ENCODE measurements at places on chromosomes 4 and X.

- no peak for DNase-seq
Observed at GRCh38 chr4:72568959-72569718, at the start of gene ADAMTS3. ADAMTS3 (minus strand) TSS chr4:72569221; CDS start chr4:72568762, 459 bp downstream.

DNA sequence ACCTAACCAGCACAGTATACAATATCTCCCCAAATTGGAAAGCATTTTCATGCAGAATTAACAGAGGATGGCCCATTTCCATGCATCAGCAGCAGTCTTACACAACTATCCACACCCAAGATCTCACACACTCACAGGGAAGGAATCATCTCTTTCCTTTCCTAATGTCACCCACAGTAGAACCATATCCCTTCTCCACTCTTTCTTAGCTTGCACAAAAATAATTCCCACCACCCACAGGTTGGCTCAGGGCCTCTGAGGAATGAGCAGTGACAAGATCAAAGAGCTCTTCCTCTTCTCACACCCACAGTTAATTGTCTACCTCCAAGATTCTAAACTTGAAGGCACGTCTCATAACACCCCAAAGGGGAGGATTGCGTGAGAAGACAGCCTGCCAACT, 217.7 kb upstream of the VEGFC start:
- no peak for DNase-seq

GRCh38 chr4:89582756-89583505, 254.0 kb downstream of the SNCA start:
- DNase-seq: no peak

GRCh38 chr4:13427599-13428325, 56.4 kb downstream of the RAB28 start:
- DNase-seq: no peak

DNA sequence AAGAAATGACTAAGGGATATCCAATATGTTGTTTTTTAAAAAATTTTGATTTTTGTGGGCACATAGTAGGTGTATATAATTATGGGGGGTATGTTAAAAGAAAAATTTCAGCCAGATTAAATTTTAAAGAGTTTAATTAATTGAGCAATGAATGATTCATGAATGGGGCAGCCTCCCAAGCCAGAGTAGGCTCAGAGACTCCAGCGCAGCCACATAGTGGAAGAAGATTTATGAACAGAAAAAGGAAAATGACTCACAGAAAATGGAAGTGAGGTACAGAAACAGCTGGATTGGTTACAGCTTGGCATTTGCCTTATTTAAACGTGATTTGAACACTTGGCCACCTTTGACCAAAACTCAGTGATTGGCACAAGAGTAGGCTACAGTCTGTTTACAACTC, 91.7 kb downstream of the SPATA18 start:
- DNase-seq: no peak

DNA sequence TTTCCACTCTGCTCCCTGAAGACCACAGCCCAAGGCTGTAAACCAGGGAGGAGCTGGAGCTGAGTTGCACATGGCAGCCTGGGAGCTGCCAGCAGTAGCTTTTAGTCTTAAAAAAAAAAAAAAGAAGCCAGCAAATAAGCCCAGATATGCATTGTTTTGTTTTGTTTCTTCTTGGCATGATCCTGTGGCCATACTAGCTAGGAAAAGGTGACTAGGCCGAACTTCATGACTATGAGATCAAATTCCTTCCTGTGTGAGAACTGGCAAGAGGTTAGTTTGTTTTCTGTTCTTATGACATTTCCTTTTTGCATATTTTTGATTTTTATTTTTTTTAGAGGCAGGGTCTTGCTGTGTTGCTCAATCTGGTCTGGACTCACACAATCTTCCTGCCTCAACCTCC, 323.3 kb downstream of the DCTD start:
- DNase-seq: no peak

GRCh38 chr4:113556382-113557134, 205.0 kb downstream of the CAMK2D start:
- DNase-seq: no peak

- DNase-seq: no peak
Observed at GRCh38 chr4:32477518-32477917, 1757.3 kb downstream of the PCDH7 start.

DNA sequence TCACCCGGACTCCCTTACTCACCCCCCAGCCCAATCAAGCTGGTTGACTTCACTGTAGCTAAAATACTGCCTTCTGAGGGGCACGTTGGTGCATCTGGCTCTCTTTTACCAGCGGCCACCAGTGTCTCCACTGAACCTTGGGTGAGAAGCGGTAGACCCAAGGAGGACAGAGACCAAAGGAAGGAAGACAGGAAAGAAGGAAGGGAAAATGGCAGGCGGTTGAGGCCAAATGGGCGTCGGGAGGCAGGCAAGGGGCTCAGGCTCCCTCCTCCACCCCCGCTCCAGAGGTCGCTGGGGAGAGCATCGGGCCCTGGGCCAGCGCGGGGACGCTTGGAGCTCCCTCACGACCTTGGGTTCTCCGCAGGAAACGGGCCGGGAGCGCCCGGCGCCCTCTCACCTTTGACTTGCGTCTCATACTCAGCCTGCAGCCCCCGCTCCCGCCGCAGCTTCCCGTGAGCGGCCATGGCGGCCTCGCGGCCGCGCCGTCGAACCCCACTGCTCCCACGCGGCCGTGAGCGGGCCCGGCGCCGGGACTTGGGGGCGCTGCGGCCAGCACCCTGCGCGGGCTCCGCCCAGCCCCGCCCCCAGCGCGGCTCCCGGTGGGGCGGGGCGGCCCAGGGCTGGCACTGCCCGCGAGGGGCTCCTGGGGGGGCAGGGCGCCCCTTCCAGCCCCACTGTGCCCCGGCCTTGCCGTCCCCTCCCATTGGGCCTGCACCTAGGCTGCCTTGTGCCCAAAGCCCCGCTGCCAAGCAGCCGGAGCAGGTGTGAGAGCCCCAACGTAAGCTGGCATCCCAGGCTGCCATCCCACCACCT, at the start of gene ARHGAP4:
Gene ARHGAP4, minus strand, starts transcription at position 526 of the 813 bp plus-strand sequence. Its CDS starts 62 bp downstream, at position 464.
- DNase-seq: peak; percentile 20

GRCh38 chr4:77710684-77711083, 105.1 kb downstream of the CXCL13 start:
- no peak for DNase-seq

DNA sequence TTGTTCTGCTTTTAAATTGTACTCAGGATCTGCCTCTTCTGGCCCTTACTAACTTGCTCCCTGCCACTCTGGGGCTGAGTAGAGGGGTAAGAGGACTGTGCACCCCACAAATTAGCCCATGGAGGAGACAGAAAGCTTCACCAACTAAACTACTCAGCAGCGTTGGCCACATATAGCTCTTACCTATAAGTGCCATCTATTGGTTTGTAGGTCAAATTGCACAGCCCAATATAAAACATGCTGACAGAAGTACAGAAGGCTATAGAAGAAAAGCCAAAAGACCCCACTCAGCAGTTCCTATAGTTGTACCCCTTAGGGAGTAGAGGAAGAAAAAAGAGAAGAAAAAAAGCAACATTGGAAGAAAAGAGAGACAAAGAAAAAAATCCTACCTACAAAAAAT, 341.2 kb upstream of the FMR1 start:
- no peak for DNase-seq

DNA sequence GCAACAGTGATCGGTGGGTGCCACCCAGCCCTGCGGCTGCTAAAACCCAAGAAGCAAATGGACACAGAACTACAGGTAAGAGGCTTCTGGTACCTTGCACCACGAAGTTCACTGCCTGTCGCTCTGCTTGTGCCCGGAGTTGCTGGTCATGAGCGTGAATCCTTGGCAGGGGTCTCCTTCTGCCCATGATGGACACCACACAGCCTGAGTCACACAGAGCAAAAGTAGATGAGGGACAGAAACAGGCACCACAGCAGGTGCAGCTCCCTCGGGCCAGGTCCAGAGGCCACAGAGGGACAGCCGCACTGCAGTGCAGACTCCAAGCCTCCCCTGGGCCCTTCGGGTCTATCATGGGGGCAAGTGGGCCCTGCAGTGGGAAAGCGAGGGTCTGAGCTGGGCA, 22.4 kb downstream of the NAT8L start:
- no peak for DNase-seq

DNA sequence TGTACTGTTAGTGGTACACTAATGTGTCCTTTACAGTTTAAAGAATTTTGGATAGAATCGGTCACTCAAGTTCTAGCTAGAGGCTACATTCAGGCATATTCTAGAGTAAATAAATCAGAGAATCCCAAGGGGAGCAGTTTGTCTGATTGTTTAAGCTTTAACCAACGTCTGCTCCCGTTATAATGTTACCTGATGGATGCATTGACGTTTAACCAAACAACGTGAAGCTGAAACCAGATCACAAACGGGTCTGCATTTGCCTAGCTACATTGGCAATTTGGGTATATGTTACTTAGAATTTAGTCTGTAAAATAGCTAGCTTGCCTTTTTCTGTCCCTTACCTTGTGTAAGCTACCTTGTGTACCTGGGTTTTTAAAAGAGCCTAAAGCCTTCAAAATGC, 1.6 kb downstream of the PI4K2B start:
- DNase-seq: no peak

DNA sequence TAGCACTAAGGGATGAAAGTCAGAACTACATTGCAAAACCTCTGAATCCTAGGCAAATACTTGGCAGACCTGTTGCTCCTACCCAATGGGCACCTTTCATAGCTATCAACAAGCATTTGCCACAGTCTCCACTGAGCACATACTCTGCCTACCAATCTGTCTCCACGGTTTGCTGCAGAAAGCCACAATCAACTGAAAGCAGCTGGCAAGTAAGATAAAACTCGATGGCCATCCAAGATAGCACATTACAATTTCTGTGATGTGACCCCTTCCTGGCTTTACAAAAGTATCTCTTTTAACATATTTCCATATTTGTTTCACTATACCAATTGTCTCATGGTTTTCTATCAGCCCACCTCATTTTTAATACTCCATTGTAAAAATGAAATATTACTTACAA, 1060.5 kb upstream of the INTU start:
- no peak for DNase-seq

DNA sequence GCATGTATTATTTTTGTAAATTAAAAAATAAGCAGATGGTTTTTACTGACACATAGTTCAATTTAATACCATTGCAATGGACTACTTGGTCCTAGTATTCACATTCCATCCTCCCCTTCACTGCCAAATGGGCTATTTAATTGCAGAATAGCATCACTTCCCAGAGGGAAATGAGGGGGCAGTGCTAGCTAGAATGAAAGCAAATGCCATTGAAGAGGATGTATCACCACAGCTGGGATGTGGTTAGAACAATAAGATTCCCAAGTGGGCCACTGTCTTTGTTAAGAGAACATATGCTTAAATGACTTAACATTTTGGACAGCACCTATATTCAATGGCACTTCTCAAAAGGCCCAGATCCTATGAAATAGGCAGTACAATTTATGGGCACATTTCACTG, 224.7 kb downstream of the RBMX2 start:
- no peak for DNase-seq

GRCh38 chr4:78863254-78863869, 75.9 kb downstream of the PAQR3 start:
- no peak for DNase-seq

DNA sequence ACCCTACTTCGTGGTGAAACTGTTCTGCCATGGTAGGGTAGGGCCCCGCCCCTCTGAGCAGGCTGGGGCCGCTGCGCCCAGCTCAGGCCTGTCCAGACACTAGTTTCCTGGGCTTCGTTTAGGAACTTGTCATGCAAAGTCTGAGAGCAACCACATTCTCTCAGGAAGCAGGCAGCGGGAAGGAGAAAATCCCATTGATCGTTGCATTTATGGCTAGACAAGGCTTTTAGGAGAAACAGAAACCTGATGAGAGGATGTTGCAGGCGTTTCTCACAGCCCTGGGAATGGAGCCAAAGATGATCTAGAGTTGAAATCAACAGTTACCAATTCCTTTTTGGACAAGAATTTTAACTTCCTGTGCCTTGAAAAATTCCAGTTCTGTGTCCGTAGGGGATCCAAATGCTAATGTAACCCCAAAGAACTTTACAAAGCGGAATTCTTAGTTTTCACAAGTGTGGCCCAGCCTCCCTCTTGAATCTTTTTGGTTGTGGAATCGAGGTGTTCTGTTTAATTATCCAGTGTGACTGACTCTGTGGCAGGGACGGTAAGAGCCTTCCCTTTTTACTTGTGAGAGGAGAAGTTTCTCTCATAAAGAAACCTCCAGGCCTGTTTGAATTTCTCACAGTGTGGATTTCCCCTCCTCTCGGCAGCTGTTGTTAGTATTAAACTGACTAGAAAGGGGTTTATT, 4.5 kb upstream of the CXCL9 start:
- no peak for DNase-seq

DNA sequence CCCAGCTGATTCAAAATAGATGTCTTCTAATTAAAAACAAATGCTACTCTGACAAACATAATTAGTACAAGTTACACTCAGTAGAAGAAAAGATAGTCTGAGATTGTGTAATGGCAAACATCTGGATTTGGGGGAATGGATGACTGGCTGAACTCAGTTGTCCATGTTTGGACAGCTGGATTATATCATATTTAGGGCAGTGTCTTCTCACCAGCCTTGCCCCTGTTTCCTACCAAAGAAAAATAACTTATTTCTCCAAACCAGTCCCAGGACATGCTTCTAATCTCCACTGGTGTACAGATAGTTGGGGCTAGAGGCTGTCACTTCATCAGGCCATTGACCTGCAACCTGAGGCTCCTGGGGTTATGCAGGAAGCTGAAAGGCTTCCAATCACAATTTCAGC, 237.3 kb downstream of the USP46 start:
- DNase-seq: no peak

GRCh38 chrX:119187298-119187697, 48.8 kb upstream of the PGRMC1 start:
- no peak for DNase-seq

DNA sequence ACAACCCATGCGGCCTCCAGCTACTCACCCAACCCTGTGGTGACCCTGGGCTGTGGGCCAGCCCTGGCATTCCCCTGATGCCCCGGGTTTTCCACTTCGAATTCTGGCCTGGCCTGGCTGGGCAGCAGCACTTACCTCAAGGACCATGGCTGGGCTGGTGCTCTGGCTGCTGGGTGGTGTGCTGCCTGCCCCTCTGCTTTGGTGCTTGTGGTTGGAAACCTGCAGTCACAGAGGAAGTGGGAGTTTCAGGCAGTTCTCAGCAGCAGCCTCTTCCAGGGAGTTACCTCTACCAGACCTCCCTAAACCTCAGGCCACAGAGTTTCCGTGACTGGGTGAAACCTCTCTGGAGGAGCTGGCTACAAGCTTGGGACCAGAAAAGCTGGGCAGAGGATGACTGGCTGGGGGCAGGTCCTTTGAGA, at the start of gene CXCR3:
Gene CXCR3, minus strand, starts transcription at position 209 of the 419 bp plus-strand sequence. Its CDS starts 62 bp downstream, at position 147.
- DNase-seq: peak; percentile 22

DNA sequence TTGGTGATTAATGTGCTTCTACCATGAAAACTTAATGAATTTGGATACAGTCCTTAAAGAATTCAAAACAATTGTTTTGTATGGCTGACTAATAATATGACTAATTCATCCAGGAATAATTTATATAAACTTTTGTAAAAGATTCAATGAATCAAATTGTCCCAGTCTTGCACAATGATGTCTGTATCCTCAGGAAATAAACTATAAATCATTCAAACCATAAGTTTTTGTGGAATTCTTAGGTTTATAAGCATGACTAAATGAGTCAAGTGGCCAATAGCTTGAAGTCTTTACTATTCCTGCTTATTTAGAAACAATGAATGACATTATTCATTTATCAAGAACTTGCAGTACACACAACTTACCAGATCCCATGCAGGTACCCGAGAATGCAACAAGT, 935.0 kb upstream of the INTU start:
- no peak for DNase-seq

- DNase-seq: no peak
Observed at GRCh38 chr4:7757501-7758471, 181.9 kb downstream of the AFAP1 start.

Data from T-cell (primary cell).